ENCODE measurements at places on chromosomes 6 and 20. TPM values are rescaled to one million over a fixed set of nuclear protein-coding genes. Genes with fewer than 3 reads are reported as not detected.
A peak's percentile ranks its signal among the peaks of the same experiment; 100 is the strongest.

- ATAC-seq = no peak
Measured at GRCh38 chr20:38181971-38182370, 16.9 kb upstream of the TGM2 start.

DNA sequence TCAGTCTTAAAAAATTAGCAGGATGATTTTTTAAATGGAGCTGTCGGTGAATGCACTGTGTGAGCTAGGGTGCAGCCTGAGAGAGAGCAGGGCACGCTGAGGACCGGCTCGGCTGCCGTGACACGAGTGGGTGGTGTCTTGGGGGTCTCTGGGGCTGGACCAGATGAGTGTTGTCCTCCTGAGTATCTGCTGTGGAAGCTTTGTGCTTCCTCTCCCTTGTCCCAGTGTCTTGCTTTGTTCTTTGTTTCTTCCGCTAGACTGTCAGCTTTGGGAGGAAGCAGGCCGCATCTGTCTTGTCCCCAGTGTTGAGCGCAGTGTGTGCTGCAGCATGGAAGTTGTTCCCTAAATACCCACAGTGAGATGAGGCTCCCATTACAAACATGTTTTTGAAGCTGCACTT is 89.4 kb downstream of the RTN4IP1 start:
- ATAC-seq = no peak

GRCh38 chr6:31546958-31547726 is at the start of gene NFKBIL1:
Gene NFKBIL1 (plus strand): TSS chr6:31547608. CDS start chr6:31547695, 87 bp downstream.
- peak; percentile 92 for ATAC-seq

DNA sequence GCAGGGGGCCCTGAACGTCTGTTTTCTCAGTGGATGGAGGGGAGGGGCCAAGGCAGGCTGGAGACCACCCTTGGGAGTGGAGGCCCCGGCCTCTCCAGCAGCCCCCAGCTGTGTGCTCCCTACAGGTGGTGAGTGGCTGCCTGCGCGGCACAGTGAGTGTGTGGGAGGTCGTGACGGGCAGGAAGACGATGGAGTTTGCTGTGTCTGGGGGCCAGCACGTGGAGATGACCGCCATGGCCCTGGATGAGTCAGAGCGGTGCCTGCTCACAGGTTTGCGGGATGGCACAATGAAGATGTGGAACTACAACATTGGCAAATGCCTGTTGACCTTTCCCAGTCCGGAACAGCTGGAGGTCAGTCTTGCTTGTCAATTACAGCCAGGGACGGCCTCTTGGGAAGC is 52.6 kb downstream of the EFCAB8 start:
- ATAC-seq = no peak

- ATAC-seq = no peak
Measured at GRCh38 chr6:17179530-17180073, 77.8 kb downstream of the STMND1 start.

GRCh38 chr6:6614096-6614982 is 25.8 kb downstream of the LY86 start:
- peak; percentile 45 for ATAC-seq

DNA sequence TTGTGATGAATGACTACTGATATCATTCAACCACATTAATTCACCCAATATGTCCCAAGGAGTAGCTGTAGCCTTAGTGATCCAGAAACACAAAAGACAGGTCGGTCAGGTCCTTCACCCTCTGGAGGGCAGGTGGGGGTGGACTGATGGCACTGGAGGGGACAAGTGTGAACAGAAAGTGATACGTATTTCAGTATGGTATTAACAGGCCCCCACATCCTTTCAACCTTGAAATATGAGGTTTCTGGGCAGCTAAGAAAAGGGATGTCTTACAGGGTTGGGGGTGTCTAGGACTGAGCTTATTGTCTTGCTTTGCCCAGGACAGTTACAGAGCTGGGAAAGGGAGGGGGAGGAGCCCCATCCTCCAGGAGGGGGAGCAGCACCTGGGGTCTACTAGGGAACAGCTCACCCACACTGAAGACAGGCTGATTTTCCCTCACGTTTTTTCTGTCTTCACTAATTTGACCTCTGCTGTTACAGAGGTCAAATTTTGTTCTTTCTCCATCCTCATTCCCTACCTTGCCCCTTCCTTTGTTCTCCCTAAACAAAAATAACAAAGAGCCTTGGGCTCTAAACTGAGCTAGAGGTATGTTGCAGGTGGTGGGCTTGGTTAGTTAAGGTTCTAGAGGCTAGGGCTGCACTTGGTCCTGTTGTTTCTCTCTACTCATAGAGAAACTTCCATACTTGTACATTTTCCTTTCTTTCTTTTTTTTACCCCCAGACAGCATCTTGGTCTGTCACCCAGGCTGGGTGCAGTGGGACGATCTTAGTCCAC is 38.0 kb upstream of the EEF1A1 start:
- ATAC-seq = no peak

- no peak for ATAC-seq
Measured at GRCh38 chr6:68572975-68573374, 62.1 kb upstream of the ADGRB3 start.

DNA sequence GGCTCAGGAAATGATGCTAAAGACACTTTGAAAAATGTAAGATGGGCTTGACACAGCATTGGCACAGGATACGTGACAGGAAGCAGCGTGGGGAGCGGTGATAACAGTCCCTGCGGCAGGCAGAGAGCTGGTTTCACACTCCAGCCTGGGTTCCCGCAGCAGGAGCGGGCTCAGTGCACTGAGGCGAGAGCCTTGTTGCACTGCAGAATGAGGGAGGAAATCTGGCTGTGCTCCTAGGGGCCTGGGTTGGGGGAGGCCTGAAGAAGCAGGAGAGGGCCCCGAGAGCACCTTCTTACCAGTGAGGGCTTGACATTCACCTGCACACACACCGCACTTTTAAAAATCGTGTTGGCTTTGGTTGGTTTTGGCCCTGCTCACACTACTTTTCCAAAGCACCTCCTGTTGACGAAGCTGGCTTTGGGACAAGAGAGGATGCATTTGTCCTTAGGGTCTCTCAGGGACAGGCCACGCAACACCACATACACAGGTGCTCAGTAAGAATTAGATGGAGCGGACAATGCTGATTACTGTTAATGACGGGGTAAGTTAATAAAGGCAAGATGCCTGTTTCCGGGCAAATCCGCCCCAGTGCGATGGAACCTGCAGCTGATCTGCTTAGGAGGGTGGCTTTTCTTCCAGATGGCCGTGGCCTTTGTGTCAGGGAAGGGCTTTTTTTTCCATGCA is 49.4 kb upstream of the ARMC2 start:
- ATAC-seq = peak; percentile 48

GRCh38 chr6:579339-579738 is 77.6 kb downstream of the HUS1B start:
- ATAC-seq = no peak

DNA sequence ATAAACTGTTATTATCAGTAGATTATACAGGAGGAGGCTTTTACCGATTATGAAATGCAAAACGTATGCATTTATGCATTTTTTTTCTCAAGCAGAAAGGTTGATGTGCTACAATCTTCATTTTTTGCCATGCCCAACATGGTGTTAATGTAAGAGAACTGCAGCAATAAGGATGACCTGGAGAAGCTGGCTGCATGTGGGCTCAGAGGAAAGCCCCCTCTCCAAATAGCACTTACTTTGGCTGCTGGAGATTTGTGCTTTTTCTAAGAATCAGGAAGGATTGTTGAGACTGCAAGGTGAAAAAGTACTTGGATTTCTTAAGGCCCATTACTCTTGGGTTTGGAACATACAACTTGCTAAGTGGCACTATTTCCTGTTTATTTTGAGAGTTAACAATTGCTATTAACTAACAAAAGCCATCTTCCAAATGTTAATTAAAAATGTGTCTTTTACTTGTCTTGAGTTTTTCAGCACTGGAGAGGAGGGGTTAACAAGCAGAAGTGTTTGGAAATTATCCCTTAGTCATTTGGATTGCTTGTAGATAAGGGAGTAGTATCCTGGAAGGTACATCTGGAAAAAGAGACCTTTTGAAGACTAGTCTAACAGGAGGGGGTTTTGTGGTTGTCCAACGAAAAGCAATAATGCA is 5.6 kb downstream of the SOX4 start:
- no peak for ATAC-seq

DNA sequence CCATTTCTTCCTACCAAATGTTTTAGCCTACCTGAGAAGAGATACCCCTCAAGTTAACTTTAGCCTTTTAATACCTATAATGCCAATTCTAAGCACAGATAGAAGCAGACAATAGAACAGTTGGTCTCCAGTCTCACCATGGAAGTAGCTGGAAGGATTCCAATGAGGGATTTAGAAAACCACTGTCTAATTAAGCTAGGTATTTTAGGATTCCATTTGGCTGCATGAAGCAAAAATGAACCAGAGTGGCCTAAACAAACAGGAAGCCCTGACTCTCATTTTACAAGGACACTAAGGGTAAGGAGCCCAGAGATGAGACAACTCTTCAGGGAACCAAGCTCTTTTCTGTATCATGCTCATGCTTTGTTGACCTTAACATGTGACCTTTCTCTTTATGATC is 199.2 kb downstream of the ALDH8A1 start:
- no peak for ATAC-seq

DNA sequence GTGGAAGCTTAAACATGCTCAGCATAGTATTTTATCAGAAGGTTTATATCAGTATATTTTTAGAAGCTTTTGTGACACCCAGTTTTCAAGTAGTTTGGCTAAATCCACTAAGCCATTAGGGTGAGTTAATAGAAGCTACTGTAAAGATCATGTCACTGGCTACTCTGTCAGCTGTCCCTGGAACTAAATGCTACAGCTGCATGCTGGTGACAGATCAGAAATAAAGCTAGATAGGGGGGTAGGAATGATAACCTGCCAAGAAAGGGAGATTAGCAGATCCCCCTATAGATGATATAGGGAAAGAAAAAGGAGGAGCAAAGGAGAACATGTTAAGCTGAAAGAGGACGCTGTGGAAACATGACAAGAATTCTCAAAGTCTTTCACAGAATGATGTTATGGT is 363.2 kb downstream of the QKI start:
- no peak for ATAC-seq

DNA sequence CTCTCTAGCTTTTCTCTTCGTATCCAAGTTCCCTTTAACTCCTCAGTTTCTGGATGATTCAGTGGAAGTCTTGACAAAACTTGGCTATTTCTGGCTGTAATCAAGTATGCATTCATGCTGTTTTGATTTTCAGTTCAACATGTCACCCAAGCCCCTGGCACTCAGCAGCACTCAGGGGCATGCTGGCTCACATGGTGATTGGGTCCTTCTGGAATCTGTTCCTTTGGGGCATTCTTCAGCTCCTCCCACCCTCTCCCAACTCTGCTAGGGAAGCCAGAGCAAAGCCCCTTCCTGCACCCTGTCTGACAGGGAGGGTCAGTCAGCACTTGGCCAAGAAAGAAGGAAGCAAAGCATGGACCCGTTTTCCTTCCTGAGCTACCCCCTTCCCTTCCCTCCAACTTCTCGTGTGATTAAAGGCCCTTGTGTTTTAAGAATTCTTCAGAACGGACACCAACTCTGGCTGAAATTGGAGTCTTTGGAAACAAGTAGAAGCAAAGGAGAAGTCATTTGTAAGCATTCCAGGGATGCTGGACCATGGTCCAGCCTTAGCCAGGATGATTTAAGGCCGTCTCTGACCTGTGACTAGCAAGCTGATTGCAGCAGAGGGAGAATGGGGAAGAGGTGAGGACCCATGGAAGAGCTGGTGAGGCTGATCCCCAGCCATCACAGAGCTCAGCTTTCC is 7.1 kb downstream of the PLEKHG1 start:
- no peak for ATAC-seq

DNA sequence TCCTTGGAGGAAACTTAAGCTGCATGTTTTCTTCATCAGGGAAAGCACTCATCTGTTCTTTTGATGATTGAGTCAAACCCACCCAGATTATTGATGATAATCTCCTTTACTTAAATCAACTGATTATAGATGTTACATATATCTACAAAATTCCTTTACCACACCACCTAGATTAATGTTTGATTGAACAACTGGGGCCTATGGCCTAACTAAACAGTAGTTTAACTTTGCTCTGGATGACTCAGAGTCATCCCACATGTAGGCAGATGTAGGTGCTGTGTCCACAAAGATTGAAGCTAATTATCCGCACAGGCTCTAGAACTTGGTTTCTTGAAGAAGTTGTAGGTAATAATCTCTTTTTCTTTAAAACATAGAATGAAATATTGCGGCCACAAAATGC is 42.2 kb downstream of the PKIB start:
- ATAC-seq = no peak

DNA sequence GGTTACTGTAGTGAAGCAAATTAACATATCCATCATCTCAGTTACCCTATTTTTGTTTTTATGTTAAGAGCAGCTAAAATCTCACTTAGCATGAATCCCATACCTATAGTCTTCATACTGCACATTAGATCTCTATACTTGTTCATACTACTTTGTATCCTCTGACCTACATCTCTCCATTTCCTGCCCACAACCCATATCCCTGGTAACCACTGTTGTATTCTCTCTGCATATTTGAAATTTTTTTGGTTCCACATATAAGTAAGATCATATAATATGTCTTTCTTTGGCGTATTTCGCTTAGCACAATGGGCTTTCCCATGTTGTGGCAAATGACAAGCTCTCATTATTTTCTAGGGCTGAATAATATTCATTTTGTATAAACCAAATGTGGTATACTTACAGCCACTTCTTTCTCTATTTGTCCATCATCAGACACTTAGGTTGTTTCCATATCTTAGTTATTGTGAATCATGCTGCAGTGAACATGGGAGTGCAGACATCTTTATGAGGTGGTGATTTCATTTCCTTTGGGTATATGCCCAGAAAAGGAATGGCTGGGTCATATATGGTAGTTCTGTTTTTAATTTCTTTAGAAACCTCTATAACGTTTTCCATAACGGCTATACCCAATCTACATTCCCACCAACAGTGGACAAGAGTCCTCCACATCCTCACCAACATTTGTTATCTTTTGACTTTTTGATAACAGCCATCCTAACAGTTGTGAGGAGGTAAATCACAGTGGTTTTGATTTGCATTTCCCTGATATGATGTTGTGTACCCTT is 39.8 kb downstream of the BACH2 start:
- no peak for ATAC-seq

DNA sequence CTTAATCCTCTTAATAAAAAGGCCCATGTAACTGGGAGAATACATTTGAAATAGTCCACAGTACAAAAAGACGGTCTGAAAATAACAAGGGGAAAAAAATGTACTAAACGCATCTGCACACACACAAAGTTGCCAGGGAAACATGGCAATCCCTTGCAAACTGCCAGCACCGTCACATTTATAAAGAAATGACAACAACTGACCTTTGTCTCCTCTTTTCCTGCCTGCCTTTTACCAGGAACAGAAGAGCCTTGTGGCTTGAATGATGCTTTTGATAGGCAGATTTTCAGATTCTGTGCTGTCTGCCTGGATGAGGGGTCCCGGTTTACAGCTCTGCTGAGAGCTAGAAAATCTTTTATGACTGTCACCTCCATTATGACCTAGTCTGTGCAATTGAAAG is 308.6 kb upstream of the ZFP64 start:
- no peak for ATAC-seq

The MAFB gene
- 55.9 TPM for total RNA-seq

The HRH3 gene
- total RNA-seq = not detected

The RIMS1 gene
- 0.48 TPM for total RNA-seq

The CAP2 gene
- total RNA-seq = 3.0 TPM

The FBXO9 gene
- total RNA-seq = 96.8 TPM
